Astrocyte of the hippocampus (primary cell): ENCODE measurements at places on chromosomes 4 and X.
A peak's percentile ranks its signal among the peaks of the same experiment; 100 is the strongest.

DNA sequence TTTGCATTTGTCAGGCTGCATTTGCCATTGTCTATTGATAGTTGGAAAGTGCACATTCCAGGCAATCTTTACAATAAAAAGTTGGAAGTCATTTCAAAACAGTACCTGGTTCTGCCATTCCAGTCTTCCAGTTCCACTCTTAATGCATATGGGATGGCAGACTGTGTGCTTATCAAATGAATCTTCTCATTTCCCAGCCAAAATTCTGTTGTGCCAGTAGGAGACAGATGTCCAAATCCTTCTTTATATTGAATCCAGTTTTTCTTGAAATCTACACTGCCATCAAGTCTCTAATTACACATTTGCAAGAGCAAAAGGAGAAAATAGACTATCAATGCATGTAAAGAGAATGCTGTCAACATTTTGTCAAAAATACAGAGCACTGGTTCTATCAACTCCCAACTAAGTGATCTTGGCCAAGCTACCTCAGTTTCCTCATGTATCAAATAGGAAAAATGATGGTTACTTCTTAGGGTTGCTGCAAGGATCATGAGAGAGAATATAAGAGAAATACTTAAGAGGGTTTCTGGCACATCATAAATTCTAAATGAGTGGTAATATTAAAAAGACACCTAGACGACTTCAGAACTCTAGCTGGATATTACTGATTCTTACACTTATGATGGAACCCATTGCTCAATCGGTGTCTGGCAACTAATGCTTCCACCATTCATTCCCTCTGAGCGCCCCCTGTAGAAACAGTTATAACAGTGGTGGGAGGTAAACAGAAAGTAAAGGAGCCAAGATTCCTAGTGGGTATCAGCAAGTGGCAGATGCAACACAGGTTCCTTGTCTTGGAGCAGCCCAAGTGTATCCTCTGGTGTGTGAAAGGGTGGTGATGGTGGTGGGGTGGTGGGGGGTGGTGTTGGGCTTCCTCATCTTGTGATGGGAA, 3.8 kb downstream of the FGG start:
- DNase-seq: no peak

DNA sequence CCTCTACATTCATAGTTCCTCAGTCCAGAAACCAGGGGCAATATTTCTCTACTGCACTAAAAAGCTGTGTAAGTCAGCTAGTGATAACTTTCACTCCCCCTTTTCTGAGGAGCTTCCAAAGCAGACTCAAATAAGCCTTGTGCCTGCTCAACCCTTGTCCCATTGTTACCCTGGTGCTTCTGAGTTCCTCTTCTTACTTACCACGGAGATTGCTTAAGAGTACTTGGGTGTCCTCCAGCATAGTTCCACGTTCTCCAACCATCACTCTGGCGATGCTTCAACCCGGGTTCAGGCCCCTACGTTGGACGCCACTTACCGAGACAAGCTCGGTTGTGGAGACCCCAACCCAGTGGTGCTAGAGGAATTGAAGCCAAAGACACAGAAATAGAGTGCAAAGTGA, 71.6 kb downstream of the ADAM29 start:
- no peak for DNase-seq

DNA sequence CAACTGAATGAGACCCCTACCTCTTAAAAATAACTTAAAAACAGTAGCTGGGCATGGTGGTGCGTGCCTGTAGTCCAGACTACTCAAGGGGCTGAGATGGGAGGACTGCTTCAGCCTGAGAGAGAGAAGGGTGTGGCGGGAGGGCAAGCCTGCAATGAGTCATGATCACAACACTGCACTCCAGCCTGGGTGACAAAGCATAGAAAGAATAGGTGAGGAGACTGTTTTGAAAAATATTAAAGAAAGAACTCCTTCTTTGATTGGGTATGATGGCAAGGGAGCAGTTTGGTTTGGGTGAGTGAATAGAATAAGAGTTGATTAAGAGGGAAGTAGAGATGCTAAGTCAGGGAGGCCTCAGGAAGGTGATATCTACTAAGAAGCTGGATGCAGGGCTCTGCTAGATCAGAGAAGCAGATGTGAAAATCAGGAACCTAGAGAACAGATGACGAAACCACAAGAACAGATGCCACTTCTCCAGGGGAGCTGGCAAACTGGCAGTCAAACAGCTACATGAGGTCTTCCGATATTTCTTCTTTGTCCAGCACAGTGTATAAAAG, 318.6 kb downstream of the OPHN1 start:
- peak; percentile 20 for DNase-seq

- no peak for DNase-seq
Measured at GRCh38 chrX:24574743-24575142, 72.4 kb downstream of the PCYT1B start.

GRCh38 chrX:29992083-29992482, 223.3 kb upstream of the MAGEB2 start:
- no peak for DNase-seq
